RWPE1 (cell line): ENCODE measurements at places on chromosomes 4 and X.

- no peak for DNase-seq
Measured at GRCh38 chrX:79159800-79160199, 15.3 kb downstream of the GPR174 start.

- DNase-seq, result no peak
Measured at GRCh38 chr4:183434264-183434663, 10.2 kb upstream of the CDKN2AIP start.

GRCh38 chr4:140208921-140209320 lies 54.9 kb upstream of the MAML3 start:
- DNase-seq, result no peak

GRCh38 chr4:53617101-53617680 lies 25.9 kb upstream of the LNX1 start:
- no peak for DNase-seq

- no peak for DNase-seq
Measured at GRCh38 chr4:40321574-40322275, 13.4 kb upstream of the CHRNA9 start.

DNA sequence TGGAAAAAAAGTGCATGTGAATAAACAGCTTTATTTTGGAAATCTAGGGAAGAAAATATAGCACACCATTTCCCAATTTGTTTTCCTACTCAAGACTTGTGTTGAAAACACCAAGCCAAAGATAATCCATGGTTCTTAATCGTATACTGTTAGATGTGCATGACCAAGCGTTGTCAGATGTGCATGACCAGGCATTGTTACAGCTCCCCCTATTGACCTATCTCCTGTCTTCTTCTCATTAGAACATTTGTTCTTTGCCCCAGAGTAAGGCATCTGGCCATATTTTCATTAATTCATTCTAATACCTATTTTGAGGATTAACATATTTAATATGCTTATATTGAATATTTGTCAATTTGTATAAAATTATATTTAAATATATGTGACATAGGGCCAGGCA lies 14.4 kb upstream of the VCX start:
- no peak for DNase-seq

DNA sequence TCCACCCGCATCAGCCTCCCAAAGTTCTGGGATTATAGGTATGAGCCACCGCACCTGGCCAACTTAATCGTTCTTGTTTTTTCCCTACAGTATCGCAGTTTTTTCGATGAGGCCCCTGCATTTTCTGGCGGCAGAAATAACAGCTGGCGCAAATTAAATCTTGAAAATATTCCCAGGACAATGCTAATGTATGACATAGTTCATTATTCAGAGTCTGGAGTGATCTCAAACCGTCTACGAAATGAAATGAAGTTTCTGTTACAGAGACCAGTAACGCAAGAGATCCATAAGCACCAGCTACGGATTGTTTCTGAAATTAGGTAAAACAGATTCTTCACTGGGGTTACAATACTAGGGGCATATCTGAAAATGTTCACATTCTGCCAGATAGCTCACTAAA lies 27.3 kb downstream of the CXorf58 start:
- no peak for DNase-seq

GRCh38 chr4:181890031-181890430 lies 353.2 kb upstream of the TENM3 start:
- no peak for DNase-seq

GRCh38 chrX:131727778-131728177 lies 183.9 kb downstream of the OR13H1 start:
- DNase-seq, result no peak

DNA sequence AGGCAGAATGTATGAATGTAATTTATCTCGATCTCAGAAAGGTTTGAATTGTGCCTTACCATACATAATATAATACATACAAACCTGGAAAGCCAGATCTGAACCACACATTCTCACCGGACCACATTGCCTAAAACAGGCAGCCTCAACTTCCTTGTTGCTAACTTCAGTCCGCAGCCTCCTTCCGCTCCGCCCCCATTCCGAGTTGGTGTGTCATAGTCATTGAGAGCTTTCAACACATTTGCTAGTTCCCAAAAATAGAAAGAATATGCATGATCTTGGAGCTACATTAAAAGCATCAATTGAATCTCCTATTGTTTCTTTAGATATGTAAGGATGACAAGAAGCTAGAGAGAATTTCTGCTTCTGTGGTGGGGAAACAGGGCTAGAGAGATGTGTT lies 127.2 kb downstream of the ARHGEF9 start:
- peak; percentile 22 for DNase-seq

DNA sequence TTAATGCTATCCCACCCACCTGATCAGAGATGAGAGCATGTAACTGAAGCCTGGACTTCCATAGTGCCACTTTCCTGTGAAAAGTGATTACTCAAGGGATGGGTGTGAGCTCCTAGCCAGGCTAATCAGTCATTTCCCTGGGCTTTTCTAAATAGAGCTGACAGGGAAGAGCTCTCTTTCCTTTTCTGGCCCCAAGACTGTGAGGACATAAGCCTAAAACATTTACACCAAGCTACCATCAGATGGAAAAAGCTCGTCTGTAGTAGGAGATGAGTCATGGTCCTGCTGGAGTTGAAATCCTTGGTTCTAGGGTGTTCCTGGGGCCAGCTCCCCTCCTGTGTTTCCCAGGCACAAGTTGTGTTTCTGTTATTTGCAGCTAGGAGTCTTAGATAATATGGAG lies 52.4 kb upstream of the NDP start:
- no peak for DNase-seq

DNA sequence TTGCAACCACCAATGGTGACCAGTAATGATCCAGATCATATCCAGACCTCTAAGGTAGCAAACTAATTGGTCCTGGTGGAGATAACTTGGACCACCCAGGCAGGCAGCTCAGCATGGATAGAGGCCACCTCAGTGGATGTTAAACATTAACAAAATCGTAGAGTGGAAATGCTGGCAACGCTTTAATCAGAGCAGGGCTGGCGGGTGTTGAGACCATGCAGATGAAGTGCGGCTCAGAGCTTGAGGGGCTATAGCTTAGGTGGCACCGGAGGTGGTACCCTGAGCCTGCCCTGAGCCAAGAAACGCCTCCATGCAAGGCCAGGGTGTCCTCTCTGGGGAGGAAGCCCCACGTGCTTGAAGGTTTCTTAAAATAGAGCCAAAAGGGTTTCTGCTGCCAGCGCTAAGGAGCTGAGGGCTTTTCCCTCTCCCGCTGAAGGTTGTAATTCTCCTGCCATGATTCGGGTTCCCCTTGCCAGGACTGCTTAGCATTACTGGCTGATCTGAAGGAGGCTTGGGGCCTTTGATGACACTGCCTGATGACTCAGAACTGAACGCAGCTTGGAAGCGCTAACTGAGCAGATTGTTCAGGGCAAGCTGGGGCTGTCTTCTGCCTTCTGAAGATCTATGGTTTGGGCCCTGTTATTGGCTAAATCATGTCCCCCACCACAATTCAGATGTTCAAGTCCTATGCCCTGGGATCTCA lies 177.8 kb upstream of the ATP6AP2 start:
- peak; percentile 11 for DNase-seq

GRCh38 chr4:70842761-70843435 lies 3.2 kb upstream of the GRSF1 start:
- no peak for DNase-seq

GRCh38 chr4:43766648-43767047 lies 682.0 kb downstream of the KCTD8 start:
- no peak for DNase-seq

GRCh38 chr4:71239365-71239764 lies 99.5 kb upstream of the SLC4A4 start:
- DNase-seq, result no peak

GRCh38 chr4:85474818-85475630 lies at the start of gene ARHGAP24:
ARHGAP24 (plus strand) TSS chr4:85475150.
- DNase-seq, result peak; percentile 87

DNA sequence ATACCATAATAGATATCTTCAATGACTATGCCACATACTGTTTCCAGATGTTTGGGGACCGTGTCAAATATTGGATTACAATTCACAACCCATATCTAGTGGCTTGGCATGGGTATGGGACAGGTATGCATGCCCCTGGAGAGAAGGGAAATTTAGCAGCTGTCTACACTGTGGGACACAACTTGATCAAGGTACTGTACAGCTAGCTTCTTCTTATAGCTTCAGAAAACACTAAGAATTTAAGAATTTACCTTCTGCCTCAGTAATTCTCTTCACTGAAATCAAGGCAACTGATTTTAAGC lies 805 bp downstream of the KLB start:
- no peak for DNase-seq

DNA sequence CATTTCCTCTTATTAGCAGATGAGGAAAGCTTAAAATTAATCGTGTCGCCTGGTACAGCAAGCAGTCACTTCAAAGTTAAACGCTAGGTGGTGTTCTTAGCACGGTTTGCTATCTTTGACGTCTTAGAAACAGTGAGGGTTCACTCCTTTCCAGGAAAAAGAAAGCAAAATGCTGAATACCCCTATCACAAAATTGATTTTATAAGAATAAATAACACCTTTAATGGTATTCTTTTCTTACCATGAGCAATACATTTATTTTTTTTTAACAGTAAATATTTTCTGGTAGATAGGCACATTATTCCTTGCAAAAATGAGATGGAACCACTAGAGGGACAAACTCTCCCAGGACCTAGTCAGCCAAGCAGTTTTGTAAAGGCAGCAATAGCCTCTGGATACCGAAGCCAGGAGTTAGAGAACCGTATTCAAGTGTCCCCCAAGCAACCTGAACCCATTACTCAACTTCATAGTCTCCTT lies 153.9 kb downstream of the KDR start:
- DNase-seq, result peak; percentile 57

DNA sequence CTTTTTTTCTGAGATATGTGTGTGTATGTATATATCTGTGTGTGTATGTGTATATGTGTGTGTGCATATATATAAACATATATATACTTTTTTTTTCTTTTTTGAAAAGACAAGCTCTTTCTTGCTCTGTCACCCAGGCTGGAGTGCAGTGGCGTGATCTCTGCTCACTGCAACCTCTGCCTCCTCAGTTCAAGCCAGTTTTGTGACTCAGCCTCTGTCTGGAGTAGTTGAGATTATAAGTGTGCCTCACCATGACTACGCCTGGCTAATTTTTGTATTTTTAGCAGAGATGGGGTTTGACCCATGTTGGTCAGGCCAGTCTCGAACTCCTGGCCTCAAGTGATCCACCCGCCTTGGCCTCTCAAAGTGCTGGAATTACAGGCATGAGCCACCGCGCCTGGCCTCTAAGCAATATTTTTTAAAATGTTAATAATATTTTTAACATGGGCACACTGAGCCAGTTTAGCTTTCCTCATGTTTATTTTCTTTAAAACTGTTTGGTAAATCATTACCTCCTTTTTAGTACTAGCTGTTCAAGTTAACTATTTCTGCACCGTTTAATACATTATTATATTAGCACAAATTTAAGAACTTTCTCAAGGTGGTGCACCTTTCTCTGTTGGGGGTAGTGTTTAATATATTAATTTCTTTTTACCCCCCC lies 33.3 kb downstream of the BBS12 start:
- no peak for DNase-seq

- no peak for DNase-seq
Measured at GRCh38 chrX:12977761-12978204, 2.9 kb downstream of the TMSB4X start.

- no peak for DNase-seq
Measured at GRCh38 chr4:153725136-153725830, 34.5 kb downstream of the RNF175 start.

DNA sequence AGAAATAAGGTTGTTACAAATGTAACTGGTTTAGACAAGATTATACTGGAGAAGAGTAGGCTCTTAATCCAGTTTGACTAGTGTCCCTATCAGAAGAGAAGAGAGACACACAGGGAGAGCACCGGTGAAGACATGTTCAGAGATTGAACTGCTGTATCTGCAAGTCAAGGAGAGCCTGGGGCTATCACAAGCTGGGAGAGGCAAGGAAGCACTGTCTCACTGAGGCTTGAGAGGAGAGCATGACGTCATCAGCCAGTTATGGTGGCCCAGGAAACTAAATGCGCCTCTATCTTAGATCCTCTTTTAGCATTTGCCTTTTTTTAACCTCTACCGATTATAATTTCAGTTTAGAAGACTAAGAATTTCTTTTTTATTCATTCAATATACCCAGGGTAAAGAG lies 583.4 kb downstream of the TRAM1L1 start:
- DNase-seq, result no peak

DNA sequence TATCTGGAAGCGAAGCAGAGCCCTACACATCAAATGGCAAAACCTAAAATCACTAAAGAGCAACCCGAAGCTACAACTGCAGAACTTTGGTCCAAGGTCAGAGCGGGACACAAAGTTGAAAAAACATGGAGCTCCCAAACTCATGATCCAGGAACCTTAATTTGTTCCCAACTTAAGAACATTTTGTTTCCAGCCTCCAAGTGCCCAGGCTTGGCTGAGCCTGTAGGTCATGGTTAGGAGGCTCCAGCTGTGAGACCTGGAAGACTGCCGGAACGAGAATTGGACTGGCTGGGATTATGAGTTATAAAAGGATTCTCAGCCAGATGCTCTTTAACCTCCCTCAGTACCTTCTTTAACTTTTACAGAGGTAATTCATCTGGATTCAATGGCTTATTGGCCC lies 349.1 kb upstream of the DDX53 start:
- no peak for DNase-seq

GRCh38 chr4:38667085-38667893 lies 3.3 kb downstream of the KLF3 start:
- DNase-seq, result peak; percentile 95

DNA sequence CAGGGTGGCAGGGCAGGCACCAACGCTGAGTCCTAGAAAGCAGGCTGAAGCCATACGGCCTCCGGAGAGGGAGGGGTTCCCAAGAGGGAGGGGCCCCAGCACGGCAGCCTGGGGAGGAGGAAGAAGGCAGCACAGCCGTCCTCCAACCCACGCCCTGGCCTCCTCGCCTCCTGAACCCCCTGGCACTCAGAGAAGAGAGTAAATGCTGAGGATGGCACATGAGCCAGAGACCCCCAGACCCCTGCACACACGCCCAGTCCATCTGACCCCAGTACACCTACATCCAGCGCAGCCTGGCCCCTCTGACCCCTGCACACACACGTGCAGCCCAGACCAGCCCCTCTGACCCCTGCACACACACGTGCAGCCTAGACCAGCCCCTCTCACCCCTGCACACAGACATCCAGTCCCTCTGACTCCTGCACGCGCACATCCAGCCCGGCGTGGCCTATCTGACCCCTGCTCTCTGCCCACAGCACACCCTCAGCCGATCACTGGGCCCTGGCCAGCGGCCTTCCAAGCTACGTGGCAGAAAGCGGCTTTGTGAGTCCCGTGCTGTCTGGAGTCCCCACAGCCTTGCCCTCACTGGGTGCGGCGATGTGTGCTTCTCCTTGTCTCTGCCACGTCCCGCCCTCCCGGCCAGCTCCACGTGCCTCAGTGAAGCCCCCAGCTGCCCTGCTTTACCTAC lies 18.5 kb downstream of the ATP5ME start:
- no peak for DNase-seq

- DNase-seq, result no peak
Measured at GRCh38 chr4:180641495-180641894, 1601.7 kb upstream of the TENM3 start.

- DNase-seq, result no peak
Measured at GRCh38 chrX:115958687-115959359, 211.7 kb upstream of the AGTR2 start.

DNA sequence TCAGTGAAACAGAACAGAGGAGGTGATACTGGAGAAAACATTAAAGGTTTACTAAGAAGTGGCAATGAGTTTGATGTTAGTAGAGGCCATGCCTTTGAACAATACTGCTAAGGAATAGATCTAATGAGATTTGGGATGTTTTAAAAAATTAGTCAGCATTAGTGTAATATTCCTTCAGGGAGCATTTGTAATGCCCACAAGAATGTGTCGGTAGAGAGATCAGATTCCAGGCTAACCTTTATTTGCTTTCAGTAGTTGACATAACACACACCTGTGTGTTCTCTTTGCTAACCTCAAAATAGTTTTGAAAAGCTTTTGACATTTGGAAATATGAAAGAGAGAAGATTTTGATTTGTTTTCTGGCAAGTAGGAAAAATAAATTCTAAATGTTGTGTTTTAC lies 328.8 kb downstream of the BMPR1B start:
- DNase-seq, result peak; percentile 41
